Nephron progenitor cell (in vitro differentiated cells): ENCODE measurements at places on chromosomes 7 and 10.

DNA sequence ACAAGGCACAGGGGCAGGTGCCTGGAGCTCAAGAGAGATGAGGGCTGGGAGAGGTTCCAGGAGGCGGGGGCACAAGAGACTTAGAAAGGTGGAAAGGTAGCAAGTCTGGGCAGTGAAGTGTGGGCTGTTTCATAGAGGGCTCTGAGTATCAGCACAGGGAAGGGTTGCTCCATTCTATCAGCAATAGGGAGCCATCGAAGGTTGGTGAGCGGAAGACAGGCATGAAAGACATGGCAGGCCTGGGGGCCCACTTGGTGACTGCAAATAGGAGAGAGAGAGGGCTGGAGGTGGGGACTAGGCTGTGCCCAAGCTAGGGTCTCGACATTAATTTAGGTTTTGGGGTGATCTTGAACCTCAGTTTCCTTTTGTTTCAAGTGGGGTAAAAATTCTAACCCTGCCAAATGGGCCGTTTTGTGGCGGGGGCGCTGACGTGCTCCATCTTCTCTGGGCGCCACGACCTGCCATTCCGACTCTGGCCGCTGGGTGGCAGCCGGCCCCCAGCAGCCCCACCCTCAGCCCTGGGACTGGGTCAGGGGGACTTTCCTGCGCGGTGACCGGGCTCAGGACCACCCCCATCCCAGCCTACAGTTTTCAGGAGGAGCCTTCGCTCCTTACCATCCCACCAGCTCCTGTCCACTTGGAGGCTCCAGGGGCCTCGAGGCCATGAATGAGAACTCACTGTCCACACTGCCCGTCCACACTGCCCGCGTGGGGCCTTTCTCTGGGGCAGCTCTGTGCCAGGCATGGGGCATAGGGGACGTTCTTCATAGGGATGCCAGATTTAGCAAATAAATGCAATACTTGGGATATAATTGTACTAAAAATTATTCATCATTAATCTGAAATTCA is 37.2 kb upstream of the PCBD1 start:
- peaks cover 45% of the 10 kb centered on the region for H3K27me3 ChIP-seq

DNA sequence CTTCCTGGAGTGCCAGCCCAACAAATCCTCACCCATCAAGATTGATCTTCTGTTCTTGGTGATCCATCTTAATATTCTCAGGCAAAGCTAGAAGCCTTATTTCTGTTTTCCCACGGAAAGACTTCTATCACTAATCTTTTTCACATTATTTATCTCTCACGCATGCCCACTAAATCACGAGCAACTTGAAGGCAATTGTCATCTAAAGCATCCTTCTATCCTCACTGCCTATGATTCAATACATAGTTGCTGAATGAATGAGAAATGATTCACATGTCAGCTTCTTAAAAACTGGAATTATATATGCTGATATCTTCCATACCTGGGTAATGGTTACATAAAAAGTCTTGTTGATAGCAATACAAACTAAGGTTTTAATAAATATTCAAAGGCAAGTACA is 12.6 kb upstream of the COL1A2 start:
- peaks cover 9% of the 10 kb centered on the region for H3K4me1 ChIP-seq
- H3K36me3 ChIP-seq: no peaks in the 10 kb centered on the region
- no peak overlapping the region for H3K27ac ChIP-seq
- DNase-seq: no peak
- no peak overlapping the region for H3K4me3 ChIP-seq
- no peaks in the 10 kb centered on the region for H3K27me3 ChIP-seq

- no peak overlapping the region for H3K27ac ChIP-seq
- no peaks in the 10 kb centered on the region for H3K27me3 ChIP-seq
- peaks cover 5% of the 10 kb centered on the region for H3K36me3 ChIP-seq
These were observed 96.2 kb downstream of the VOPP1 start for GRCh38 chr7:55475855-55476803.

GRCh38 chr7:132618956-132619305 is 42.7 kb upstream of the PLXNA4 start:
- H3K27me3 ChIP-seq: peaks cover 27% of the 10 kb centered on the region
- H3K36me3 ChIP-seq: no peaks in the 10 kb centered on the region
- no peak overlapping the region for H3K27ac ChIP-seq
- no peak overlapping the region for H3K4me3 ChIP-seq
- H3K4me1 ChIP-seq: peaks cover 22% of the 10 kb centered on the region

DNA sequence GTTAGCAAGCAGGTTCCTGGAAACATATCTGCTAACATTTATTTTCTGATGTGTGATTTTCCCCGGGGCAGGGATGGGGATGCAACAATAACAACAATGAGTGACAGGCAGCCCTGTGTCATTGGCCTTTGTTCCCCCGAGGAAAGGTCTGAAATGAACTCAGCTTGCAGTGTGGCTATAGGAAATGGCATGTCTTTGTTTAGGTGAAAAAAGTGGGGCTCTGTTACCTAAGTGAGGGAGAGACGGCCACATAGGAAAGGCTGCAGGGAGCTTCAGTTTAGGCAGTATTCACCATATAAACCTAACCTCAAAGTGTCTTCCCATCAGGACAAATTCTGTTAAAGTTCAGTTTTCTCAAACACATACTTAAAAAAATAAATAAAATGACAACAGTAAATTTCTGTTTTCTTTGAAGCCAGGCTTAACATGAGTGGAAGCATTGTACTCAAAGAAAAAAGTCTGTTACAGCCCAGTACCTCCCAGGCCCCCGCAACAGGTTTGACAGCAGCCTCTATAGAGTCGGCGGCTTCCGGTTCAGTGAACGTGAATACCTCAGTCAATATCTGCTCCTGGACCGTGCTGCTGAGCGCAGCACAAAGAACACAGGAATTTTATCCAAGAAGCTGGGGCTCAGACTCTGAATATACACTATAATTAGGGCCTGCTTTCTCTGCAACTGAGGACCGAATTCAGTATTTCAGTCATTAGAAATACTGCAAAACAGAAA is 168.3 kb downstream of the GLI3 start:
- H3K27ac ChIP-seq: peak overlapping the region; percentile 99
- DNase-seq: peak; percentile 47
- H3K4me3 ChIP-seq: peak overlapping the region; percentile 47
- peaks cover 56% of the 10 kb centered on the region for H3K36me3 ChIP-seq

DNA sequence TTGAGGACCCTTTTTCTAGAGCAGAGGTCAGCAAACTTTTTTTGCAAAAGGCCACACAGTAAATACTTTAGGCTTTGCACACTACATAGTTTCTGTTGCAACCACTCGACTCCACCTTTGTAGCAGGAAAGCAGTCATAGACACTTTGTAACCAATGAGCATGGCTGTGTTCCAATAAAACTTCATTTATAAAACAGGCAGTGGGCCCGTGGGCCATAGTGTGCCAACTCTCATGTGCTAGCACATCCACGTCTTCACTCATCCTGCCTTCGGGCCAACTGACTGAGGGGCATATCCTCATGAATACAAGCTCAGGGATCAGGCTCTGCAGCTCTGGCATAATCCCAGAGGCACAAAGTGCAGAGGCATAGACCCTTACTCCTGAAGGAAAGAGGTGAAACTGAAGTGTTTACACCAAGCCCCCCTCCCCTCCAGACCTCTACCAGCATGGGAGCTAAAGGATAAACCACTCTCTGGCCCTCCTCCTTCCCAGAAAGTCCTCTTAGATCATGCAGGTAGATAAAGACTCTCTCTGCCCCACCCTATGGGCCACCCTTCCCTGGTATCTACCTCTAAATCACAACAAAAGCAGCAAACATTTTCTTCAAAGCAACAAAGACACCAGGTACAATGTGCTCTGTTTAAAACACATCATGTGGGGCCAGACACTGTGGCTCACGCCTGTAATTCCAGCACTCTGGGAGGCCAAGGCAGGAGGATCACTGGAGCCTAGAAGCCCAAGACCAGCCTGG is 71.0 kb downstream of the DLG5 start:
- H3K4me1 ChIP-seq: peaks cover 30% of the 10 kb centered on the region
- peaks cover 60% of the 10 kb centered on the region for H3K36me3 ChIP-seq
- H3K27me3 ChIP-seq: peaks cover under 1% of the 10 kb centered on the region
- no peak overlapping the region for H3K27ac ChIP-seq

- no peaks in the 10 kb centered on the region for H3K4me1 ChIP-seq
- H3K27me3 ChIP-seq: peaks cover 2% of the 10 kb centered on the region
- no peak for DNase-seq
These were observed 119.3 kb upstream of the PTN start for GRCh38 chr7:137462847-137463246.

- peaks cover 15% of the 10 kb centered on the region for H3K4me1 ChIP-seq
- H3K36me3 ChIP-seq: no peaks in the 10 kb centered on the region
- DNase-seq: no peak
- no peak overlapping the region for H3K27ac ChIP-seq
These were observed 120.9 kb upstream of the ZNF438 start for GRCh38 chr10:31152421-31153135.

- peaks cover 55% of the 10 kb centered on the region for H3K4me1 ChIP-seq
- H3K36me3 ChIP-seq: peaks cover 25% of the 10 kb centered on the region
- H3K4me3 ChIP-seq: no peak overlapping the region
- DNase-seq: no peak
- no peaks in the 10 kb centered on the region for H3K27me3 ChIP-seq
- no peak overlapping the region for H3K27ac ChIP-seq
These were observed 96.5 kb downstream of the KAT6B start for GRCh38 chr10:74922921-74923320.

DNA sequence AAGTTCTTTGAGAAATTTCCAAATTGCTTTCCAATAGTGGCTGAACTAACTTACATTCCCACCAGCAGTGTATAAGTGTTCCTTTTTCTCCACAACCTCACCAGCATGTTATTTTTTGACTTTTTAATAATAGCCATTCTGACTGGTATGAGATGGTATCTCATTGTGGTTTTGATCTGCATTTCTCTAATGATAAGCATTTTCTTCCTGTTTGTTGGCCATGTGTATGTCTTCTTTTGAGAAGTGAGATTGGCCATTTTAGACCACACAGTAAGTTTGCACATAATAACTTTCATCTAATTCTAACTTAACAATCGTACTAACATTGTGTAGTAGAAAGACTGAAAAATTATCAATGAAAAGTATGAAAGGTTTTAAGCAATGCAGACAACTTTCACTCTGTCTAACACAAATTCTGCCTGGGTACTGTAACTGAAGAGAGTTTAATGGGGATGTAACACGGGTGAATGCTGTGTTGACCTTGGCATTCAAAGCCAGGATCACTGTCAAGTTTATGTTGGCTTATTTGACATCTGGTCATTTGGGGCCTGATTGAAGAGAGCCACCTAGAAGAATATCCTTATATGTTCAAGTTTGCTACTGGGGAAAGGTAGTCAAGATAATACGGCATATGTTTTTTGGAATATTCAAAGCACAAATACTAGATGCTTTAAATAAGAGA is 50.4 kb downstream of the FAM171A1 start:
- H3K4me1 ChIP-seq: peaks cover 23% of the 10 kb centered on the region
- H3K4me3 ChIP-seq: no peak overlapping the region
- peaks cover 52% of the 10 kb centered on the region for H3K36me3 ChIP-seq
- no peak overlapping the region for H3K27ac ChIP-seq
- DNase-seq: no peak
- H3K27me3 ChIP-seq: no peaks in the 10 kb centered on the region

- H3K4me3 ChIP-seq: no peak overlapping the region
- peaks cover 5% of the 10 kb centered on the region for H3K27me3 ChIP-seq
- H3K27ac ChIP-seq: peak overlapping the region; percentile 97
- DNase-seq: no peak
- peaks cover 33% of the 10 kb centered on the region for H3K4me1 ChIP-seq
These were observed 12.7 kb downstream of the NANOS1 start for GRCh38 chr10:119042169-119042568.

DNA sequence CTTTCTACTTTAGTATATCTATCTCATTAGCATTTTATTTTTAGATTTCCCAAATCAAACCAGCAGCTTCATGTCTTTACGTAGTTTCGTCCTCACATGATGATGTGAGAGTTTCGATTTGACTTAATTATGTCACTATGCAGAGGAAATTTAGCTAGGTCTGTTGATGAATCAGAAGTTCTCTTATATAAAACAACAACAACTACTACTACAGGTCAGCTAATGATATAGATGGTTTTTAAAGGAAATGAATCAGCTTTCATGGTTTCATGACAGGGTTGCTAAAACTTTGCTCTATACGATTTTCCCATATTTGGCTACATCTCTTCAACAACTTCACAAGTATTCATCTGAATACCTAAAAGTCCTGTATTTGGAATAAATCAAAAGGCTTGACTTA is 28.6 kb downstream of the JAZF1 start:
- H3K27ac ChIP-seq: no peak overlapping the region
- H3K4me1 ChIP-seq: peaks cover 23% of the 10 kb centered on the region
- no peaks in the 10 kb centered on the region for H3K36me3 ChIP-seq
- H3K4me3 ChIP-seq: no peak overlapping the region
- DNase-seq: no peak
- H3K27me3 ChIP-seq: peaks cover 4% of the 10 kb centered on the region

DNA sequence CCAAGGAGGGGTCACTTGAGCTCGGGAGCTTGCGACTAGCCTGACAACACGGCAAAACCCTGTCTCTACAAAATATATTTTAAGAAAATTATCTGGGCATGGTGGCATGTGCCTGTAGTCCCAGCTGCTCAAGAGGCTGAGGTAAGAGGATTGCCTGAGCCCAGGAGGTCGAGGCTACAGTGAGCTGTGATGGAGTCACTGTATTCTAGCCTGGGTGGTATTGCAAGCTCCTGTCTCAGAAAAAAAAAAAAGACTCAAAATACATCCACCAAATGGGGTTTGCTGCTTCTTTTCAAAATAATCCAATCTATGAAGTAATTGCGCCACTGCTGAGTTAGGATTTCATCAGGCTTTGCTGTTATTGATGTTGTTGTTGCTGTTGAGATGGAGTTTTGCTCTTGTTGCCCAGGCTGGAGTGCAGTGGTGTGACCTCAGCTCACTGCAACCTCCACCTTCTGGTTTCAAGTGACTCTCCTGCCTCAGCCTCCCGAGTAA is 11.1 kb upstream of the VIM start:
- no peaks in the 10 kb centered on the region for H3K36me3 ChIP-seq
- H3K4me1 ChIP-seq: peaks cover 33% of the 10 kb centered on the region
- H3K27ac ChIP-seq: no peak overlapping the region
- H3K27me3 ChIP-seq: peaks cover 2% of the 10 kb centered on the region
- no peak for DNase-seq

GRCh38 chr7:29989257-29989995 is at the start of gene SCRN1:
SCRN1 (minus strand) TSS chr7:29989801; CDS start chr7:29969067, 20,734 bp downstream.
- H3K27ac ChIP-seq: peak within 1 kb of the TSS; percentile 99
- peaks cover 14% of the 10 kb centered on the region for H3K36me3 ChIP-seq
- DNase-seq: peak; percentile 72
- peak within 1 kb of the TSS; percentile 91 for H3K4me3 ChIP-seq
- peaks cover 6% of the 10 kb centered on the region for H3K27me3 ChIP-seq

GRCh38 chr10:4698075-4698474 is 127.9 kb upstream of the AKR1E2 start:
- peaks cover 11% of the 10 kb centered on the region for H3K4me1 ChIP-seq
- H3K4me3 ChIP-seq: no peak overlapping the region
- no peaks in the 10 kb centered on the region for H3K27me3 ChIP-seq
- no peak for DNase-seq

DNA sequence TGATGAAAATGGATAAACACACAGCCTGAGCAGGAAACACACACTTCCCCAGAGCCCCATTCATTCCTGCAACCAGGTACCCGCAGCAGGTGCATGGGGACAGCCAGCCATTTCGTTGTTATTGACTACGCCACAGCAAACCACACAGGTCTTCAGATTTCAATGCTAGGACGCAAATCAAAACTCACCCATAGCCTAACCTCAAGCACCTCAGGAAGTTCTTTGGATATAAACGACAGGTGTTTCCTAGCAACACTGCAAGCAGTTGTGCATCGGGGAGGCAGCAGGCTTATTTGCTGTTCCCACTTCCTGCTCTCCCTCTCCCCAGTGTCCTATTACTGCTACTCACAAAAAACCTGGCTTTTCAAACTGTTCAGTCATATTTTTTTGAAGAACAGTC is 176.5 kb upstream of the FRMD4A start:
- peaks cover 26% of the 10 kb centered on the region for H3K4me1 ChIP-seq
- H3K27me3 ChIP-seq: no peaks in the 10 kb centered on the region
- no peak for DNase-seq
- H3K4me3 ChIP-seq: no peak overlapping the region
- H3K27ac ChIP-seq: no peak overlapping the region

GRCh38 chr7:101550641-101551541 is 78.2 kb downstream of the MYL10 start:
- peaks cover 49% of the 10 kb centered on the region for H3K36me3 ChIP-seq
- no peak overlapping the region for H3K4me3 ChIP-seq
- H3K4me1 ChIP-seq: no peaks in the 10 kb centered on the region
